ENCODE measurements at places on chromosomes 7 and 10. TPM values are rescaled to one million over a fixed set of nuclear protein-coding genes. Genes with fewer than 3 reads are reported as not detected.

The OR2A5 gene
- total RNA-seq = not detected

The FUOM gene
- 11.5 TPM for total RNA-seq

The COBL gene
- not detected for total RNA-seq

The LRRC17 gene
- total RNA-seq = 0.81 TPM

The KLF14 gene
- total RNA-seq = not detected

The EPHB6 gene
- total RNA-seq = 1.8 TPM

The ERVW-1 gene
- not detected for total RNA-seq

The DHTKD1 gene
- total RNA-seq = 28.9 TPM

The SEPTIN14 gene
- not detected for total RNA-seq

The IL15RA gene
- total RNA-seq = 56.7 TPM

The MYO1G gene
- total RNA-seq = 518 TPM

The PRKAG2 gene
- 22.6 TPM for total RNA-seq

The SUGCT gene
- 1.3 TPM for total RNA-seq

The MALRD1 gene
- not detected for total RNA-seq

The HOXA10 gene
- total RNA-seq = 0.88 TPM
